NCI-H1930 (cell line): ENCODE measurements at places on chromosomes 16 and 17.

GRCh38 chr17:47967607-47968252 lies 3.2 kb upstream of the CDK5RAP3 start:
- no peak for DNase-seq

GRCh38 chr16:12168074-12169000 lies 191.8 kb downstream of the SNX29 start:
- no peak for DNase-seq

DNA sequence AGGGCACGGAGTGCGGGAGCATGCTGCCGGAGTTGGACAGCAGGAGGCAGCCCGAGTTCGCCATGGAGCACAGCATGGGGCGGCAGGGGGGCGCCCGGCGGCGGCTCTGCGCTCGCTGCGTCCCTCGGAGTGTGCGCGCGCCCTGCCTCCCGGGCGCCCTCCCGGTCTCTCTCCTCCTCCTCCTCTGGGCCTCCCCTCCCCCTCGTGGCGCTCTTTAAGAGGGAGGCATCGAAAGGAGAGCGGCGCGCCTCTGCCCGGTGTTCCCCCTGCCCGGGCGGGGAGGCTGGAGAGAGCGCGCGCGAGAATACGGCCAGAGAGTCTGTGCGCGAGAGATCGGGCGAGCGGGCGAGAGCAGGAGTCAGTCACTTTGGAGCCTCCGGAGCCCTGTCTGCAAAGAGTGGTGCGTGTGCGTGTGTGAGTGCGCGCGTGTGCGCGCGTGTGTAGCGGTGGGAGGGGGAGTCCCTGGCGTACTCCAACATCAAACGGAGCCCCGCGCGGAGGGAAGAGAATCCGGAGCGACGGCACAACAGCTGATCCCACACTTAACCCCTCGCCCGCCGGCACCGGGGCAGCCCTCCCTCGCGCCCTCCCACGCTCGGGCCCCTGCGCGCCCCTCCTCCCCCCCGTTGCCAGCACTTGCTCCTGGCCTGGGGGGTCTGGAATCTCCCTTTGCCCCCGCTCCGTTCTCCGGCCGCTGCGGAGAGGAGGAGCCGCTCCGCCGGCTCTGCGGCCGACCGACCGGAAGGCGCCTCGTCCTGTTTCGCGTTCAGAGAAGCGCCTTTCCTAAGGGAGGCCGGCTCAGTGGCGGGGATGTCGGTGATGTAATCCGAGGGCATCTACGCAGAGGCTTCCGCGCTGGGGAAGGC lies 108.9 kb downstream of the ENGASE start:
- no peak for DNase-seq

GRCh38 chr16:62585041-62585545 lies 548.9 kb upstream of the CDH8 start:
- DNase-seq = no peak

- no peak for DNase-seq
These were observed 10.9 kb upstream of the PDP2 start for GRCh38 chr16:66869424-66869823.

GRCh38 chr16:27781981-27782880 lies 232.3 kb downstream of the KATNIP start:
- DNase-seq = no peak

GRCh38 chr16:69820926-69821541 lies 58.9 kb downstream of the WWP2 start:
- no peak for DNase-seq

DNA sequence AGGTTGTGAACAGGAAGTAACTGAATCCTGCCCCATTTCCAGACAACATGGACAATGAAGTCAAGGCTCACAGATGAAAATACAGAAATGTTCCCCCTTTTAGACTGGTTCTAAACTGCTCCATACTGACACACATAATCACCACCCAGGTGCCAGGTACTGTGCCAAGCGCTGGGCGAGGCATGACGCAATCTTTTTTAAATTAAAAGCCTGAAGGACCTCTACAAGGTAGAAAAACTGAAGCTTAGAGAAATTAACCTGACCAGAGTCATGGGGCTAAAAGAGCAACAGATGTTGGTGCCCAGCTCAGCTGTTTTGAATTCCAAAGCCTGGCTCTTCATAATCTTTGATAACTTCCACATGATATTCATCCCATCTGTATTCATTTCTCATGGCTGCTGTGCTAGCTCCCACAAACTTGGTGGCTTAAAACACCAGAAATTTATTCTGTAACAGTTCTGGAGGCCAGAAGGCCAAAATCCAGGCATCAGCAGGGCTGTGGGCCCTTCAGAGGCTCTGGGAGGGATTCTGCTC lies 4.9 kb upstream of the RAB11FIP4 start:
- DNase-seq = no peak

DNA sequence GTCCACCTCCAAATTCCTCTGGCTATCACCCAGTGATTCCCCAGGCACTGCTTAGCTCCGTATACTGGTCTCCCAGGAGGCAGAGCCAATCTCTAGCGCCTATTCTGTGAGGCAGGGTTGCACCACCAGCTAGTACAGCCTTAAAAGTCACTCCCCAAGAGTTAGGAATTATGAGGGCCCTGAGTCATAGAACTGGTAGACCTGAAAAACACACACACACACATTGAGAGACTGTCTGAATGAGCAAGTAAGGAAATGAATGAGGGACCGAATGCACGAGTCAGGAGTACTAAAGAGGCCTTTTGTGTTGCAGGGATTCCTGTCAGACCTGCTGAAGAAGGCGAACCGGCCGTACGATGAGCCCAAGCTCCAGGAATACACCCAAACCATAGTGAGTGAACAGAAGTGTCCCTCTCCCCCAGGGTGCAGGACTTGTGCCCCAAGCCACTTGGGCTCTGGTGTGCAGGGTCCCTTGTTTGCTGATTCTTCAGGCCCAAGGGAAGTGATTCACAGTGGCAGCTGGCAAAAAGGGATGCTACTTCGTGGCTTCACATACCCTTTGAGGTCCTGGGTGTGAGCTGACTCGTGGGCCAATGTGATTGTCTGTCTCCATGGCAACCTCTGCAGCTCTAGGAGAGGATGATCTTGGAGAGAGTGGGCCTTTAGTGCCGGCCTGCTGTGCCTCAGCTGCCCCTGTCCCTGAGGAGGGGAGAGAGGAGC lies 24.7 kb downstream of the CALB2 start:
- DNase-seq = no peak

GRCh38 chr17:2253768-2254406 lies 49.7 kb downstream of the SMG6 start:
- DNase-seq = no peak

GRCh38 chr17:80110447-80110812 lies 9.0 kb downstream of the GAA start:
- DNase-seq = no peak

DNA sequence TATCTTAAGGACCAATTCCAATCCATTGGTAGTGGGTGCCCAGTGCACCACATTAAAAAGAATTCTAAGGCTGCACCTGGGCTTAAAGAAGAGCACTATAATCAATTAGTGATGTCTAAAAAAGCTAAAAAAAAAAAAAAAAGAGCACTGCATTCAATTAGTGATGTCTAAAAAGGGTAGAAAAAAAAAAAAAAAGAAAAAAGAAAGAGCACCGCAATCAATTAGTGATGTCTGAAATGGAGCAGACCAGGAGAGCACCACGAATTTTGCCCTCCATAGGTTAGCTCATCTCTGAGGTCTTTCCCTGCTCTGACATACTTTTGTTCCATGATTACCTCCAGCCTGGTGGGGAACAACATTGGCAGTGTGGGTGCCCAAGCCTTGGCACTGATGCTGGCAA lies 18.9 kb upstream of the CYLD start:
- DNase-seq = no peak

DNA sequence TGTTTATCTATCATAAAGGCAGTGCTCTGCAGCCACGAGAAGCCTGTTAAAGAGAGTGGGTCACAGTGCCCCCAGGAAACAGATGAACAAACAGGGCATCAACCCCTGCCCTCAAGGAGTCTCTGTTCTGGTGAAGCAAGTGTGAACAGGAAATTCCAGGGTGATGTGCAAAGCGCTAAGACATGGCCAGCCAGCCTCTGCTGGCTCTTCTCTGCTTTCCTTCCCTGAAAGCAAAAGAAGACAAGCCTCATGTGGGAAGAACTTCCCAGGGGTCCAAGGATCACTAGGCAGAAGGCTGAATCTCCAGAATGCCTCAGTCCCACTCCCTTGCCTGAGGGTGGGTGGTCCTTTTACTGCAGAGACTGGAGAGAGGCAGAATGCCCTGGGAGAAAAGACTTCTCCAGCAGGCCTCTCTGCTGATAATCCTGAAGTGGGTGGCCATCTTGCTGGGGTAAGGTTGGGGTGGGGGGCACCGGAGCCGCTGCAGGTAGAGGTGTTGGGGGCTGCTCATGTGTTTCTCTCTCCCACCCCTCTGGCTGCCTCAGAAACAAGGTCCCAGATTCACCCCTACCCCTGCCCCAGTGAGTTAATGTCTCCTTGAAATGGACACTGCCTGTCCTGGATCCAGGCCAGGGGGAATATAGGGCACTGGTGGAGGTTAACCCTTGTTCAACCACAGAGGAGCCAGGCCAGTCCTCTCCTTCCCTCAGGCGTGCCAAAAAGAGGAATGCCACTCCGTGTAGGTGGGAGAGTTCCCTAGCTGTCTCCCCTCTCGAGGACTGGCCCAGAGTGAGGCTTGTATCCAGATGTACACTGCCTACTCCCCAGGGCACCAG lies 2.4 kb downstream of the ANKRD13B start:
- DNase-seq = no peak

DNA sequence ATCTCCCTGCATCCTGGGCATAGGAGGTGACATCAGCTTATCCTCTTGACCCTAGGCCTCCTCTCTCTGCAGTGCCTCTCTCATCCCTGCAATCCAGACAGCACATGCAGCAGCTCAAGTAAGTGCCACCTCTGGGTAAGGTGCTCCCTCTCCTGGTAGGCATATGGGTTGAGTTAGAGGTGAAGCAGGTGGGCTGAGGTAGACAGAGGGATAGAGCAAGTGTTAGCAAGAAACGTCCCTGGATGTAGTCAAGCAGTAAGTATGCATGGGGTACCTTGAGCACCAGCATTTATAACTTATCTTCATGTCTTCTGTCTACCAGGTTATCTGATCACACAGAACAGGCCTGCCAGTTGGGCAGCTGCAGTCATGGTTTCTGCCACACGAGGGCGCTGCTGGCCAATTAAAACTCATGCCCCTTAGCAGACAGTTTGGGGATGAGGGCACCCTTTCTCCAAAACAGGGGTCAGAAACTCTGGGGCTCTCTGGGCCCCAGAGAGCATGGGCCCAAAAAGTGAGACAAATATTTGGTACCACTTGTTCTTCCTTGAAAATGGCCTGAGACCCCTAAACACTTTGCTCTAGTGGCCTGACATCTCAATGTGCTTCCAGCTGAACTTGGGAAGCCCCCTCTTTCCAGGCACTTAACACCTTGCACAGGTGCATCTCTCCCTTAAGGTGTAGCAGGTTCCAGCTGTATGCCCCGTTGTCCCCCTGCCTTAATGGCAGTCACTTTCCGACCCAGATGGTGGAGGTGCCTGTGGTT lies 59.8 kb downstream of the NEUROD2 start:
- peak; percentile 42 for DNase-seq

DNA sequence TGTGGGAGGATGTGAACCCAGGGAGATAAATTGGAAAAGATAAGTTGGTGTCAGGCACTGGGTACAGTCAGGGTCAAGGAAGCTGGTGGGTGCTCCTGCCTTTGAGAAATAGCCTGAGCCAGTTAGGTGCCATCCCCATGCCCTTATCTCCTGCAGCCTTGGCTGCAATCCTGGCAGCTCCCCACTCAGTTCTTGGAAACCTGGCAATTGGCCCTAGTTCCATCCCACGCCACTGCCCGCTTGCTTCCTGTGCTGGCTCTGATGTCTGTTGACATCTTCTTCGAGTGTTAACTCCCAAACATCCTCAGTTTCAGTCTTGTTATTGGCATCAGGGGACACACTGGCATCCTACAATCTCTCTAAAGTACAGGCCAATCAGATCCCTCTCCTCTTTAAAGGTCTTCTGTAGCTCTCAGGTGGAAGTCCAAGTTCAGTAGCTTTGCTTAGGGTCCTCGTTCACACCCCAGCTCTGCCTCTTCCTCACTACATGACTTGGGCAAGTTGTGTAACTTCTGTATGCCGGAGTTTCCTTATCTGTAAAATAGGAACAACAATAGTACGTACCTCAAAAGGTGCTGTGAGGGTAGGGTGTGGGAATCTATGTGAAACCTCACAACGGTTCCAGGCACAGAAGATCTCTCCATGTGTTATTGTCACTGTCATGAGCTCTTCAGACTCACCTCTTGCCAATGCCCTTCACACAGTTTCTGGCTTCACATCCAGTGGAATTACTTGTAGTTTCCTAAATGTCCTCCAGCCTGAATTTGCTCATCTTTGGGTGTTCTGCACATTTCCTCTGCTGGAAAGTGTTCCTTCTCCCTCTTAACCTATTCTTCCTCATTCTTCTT lies 13.5 kb upstream of the PRKAR1A start:
- DNase-seq = no peak

GRCh38 chr17:36878216-36878615 lies 59.1 kb upstream of the LHX1 start:
- no peak for DNase-seq

DNA sequence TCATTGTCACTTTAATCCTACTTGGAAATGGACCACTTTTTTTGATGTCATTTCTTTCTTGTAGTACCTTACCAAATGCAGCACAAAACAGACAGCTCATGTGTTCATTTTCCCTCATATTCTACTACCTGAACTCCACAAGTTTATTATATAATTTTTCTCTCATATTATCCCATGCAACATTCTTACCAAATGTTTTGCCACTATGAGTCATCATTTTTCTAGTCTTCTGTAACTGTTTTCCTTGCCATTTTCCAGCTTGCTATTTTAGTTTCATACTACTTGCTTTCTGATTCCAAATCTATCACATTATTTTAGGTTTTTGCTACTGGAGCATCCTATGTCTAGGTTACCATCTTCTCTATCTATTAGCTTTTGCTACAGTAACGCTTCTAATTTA lies 332.7 kb downstream of the ZFHX3 start:
- DNase-seq = no peak

DNA sequence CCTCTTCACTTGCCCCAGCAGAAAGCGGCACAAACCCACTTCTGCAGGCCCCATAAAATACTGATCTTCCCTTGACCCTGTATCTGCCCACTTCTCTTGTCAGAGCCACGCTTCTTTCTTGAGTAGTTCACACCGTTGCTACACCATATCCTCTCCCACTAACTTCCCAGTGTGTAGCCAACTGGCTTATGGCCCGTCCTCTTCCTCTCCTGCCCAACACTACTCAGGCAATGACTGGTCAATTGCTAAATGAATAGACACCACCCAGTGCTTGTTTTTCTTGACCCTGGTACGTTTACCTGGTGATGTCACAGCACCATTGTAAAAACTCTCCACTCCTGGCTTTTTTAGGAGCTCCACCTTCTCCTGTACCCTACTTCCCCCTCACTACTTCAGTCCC lies 86.9 kb downstream of the NDEL1 start:
- no peak for DNase-seq

DNA sequence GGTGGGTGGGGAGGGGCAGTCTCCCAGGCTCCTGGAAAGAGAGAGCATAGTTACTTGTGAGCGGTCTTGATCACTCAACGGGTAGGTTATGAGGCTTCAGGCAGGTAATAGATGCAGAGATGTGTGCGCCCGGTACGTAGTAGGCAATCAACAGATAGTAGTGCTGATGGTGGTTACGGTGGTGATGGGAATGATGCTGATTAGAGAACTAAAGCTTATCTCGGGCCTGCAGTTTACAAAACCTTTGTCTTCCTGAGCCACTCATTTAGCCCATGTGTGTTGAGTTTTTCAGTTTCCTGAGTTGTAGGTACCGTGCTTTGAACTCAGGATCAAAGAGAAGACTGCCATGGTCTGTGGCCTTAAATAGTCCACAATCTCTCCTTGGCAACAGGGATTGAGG lies 401.0 kb downstream of the SNX29 start:
- DNase-seq = no peak

GRCh38 chr17:49676276-49676868 lies 1.5 kb downstream of the SPOP start:
- DNase-seq = no peak
